ENCODE measurements at places on chromosomes 1 and 21.

GRCh38 chr1:77888081-77888780 lies at the start of gene NEXN:
NEXN (plus strand) TSS chr1:77888624; CDS start chr1:77916107, 27,483 bp downstream.
- no peak for DNase-seq

GRCh38 chr1:17696417-17697301 lies 58.5 kb upstream of the ACTL8 start:
- no peak for DNase-seq

DNA sequence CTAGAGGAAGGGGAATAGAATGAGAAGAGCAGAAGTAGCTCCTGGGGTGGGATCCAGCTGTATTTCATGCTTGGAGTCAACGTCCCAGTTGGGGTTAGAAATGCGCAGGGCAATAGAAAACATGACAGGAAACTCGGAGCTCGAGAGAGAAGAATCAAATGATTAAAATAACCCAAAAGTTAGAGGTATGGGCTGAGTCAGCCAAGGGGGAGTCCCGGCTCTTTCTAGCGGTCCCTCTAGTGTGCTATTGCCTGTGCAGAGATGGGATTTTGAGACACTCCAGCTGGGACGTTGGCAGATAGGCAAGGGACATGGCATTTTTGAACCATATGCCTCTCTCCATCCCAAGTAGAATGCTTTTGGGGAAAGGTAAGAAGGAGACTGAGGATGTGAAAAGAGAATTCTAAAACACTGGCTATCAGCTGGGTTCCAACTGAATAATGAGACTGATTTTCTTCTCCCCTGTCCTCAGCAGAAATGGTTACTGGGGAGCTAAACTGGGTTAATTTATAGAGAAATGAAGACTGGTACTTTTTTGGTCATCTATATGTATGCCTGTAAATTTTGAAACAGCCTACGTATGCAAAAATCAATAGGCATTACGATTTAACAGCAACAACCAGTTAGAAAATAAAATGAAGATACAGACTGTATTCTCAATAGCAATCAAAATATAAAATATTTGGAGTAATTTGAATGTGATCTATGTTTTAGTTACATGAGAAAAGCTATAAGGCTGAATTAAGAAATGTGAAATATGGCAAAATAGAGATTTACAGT lies 7.0 kb upstream of the VPS26C start:
- DNase-seq: no peak

DNA sequence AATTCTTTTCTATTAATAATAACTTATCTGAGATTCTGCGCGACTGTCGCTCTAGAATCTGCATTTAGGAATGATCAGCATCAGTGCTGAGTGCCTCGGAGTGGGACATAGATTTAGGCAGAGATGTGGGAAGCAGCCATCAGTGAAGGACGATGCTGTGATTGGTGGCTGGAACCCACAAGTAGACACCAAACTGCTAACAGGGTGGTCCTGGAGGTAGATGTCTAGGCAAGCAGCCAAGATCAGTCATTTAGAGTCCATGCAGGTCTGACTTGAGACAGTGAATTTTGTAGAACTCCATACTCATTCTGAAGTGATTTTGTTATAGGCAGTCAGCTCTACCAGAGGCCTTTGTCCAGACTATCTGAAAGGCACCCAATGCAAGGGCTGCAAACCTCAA lies 51.8 kb upstream of the LYST start:
- DNase-seq: no peak

- DNase-seq: no peak
These were observed 24.7 kb downstream of the ADAMTS1 start for GRCh38 chr21:26820509-26820908.

GRCh38 chr1:32870615-32871363 lies at the start of gene FNDC5:
FNDC5 (minus strand) TSS chr1:32870912.
- no peak for DNase-seq

DNA sequence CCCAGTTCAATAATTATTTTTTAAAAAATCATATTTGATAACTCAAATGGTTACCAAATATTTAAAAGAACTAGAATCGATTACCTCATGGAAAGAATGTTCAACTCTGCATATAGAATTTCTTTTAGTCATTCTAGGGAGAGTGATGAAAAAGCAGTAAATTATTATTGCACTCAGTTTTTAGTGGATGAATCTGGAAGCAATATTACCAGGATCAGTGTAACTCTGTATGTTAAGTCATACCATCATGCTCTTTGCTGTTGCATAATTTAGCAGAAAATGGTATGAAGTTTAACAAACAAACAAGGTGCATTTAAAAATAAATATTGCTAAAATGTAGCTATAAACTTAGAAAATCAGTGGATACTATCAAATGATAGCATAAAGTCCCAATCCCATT lies 46.1 kb upstream of the ARHGAP29 start:
- no peak for DNase-seq

DNA sequence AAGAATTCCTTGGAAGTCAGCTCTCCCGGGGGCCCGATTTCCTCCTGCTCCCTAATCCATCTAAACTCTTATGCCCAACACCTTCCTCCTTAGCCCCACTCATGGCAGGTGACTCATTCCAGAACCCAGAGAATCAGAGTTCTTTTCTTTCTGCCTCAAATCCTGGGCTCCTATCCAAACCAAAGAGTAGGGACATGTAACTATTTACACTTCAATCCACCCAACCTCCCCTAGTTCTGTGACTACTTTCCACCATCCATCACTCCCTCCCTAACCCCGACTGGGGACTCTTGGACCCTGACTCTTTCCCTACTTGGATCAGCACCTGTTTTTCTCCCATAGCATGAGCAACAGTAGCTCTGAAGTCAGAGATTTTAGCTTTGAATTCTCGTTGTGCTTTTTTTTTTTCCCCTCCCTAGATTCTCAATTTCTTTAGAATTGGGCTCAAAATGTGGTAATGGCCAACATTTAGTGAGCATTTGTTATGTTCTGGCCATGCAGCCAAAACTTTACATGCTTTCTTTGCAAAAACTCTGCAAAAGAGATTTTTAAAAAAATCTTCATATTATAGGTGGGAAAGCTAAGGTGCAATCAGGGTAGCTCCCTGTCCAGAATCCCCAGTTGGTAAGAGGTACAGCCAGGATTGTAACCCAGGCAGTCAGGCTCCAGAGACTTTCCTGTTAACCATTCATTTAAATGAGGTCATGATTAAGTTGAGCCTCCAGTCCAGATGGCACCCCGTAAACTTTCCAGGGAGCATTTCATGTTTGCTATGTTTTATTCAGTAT lies 7.5 kb upstream of the CYP4A11 start:
- DNase-seq: no peak

DNA sequence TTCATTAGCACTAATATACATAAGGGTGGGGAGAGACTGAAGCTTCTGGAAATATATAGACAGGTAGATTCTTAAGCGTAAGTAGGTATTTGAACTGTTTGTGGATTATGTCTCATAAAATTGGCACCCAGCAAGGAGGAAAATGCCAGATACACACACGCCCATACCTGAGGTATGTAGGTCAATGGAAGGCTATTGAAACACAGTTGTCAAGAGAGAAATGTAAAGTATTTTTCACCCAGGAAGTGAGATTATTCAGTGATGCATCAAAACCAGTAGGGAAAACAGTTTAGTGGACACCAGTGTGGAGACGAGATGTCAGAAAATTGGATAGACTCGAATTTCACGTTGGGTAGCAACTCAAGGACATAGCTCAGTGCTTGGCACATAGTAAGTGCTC lies 4.7 kb upstream of the RSPH1 start:
- no peak for DNase-seq

DNA sequence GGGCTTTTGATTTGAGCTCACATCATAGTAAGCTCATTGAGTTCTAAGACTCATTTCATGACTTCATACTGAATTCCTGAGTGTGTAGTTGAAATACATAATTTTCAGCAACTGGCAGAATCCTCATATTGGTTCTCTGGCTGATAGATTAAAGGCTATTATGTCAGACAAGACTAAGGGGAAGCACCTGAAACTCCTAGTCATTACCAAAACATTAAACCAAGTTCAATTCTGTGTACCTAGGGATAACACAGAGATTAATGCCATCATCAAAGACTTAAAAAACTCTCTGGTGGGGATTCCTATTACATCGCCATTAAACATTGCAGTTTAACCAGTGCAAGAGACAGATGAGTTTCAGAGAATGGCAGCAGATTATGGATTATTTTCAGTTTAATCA lies 339.1 kb downstream of the PTPRC start:
- no peak for DNase-seq

DNA sequence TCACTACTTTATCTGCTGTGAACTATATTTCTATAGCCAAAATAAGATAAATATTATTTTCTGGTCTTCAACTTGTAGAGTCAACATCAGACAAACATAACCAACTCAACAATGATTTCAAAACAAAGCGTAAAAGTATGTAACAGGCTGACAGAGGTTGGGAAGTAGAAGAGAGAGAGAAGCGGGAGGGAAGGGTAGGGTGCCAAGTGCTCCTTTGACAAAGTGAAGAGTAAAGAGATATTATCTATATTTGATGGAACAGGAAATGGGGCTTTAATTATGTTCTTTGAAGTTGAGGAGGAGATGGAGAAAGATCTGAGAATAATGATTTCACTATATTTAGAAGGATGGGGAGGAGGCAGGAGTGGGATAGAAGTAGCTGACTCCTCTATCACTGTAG lies 70.1 kb downstream of the DNTTIP2 start:
- DNase-seq: no peak

DNA sequence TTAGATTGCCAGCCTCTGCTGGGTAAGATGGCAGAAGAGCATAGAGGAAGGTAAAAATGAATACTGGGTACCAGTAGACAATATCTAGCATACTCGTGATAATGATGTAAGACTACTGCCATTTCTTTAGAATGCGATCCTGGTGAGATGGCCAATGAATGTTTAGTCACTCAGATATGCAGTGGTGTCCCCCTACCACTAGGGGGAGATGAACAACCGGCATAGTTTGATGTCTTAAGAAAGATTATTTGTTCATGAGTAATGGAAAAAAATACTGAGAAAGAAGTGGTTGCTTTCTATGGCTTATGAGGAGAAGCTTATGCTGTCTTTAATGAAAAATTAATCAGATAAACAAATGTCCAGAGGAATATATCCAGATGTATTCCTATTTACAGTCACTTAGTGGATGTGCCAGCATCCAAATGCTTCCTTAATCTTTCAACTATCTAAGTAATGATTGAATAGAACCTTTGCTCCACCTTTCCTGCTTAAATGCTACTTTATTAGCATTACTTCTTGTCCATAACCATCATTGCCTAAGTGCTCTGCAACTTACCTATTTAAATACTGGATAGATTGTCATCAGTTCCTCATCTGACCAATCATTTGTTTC lies 256.6 kb downstream of the ST6GALNAC3 start:
- peak; percentile 71 for DNase-seq

All from NCI-H2107 (cell line).